Immature natural killer cell (primary cell): ENCODE measurements at places on chromosomes 12 and 14. TPM values are rescaled to one million over a fixed set of nuclear protein-coding genes. Genes with fewer than 3 reads are reported as not detected.
A peak's percentile ranks its signal among the peaks of the same experiment; 100 is the strongest.

KLHL33 gene
- not detected for polyA plus RNA-seq

KLRK1 gene
- polyA plus RNA-seq = 949 TPM

FZD10 gene
- not detected for polyA plus RNA-seq

JPH4 gene
- 0.10 TPM for polyA plus RNA-seq

KLC1 gene
- 38.3 TPM for polyA plus RNA-seq

GPATCH2L gene
- 15.7 TPM for polyA plus RNA-seq

RND1 gene
- not detected for polyA plus RNA-seq

POLE2 gene
- 6.4 TPM for polyA plus RNA-seq

KLRC4 gene
- 28.5 TPM for polyA plus RNA-seq

DNA sequence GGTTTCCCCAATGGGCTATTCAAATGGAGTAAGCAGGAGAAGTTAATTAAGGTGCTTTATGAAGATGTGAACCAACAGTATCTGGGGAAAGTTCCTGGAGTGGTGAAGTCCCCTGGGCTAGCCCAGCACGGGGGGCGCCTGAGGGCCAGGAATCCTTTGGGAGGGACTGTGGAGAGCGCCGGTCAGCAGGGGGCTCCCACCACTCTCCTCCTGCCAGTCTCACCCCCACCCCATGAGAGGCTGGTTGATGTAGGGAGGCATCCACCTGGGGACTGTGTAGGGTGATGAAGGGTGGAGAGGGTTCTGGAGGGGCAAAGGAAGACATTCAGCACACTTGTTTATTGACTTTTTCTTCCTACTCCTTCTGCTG lies 4.4 kb downstream of the CEBPE start:
- no peak overlapping the region for H3K27ac ChIP-seq
- no peaks in the 10 kb centered on the region for H3K4me1 ChIP-seq
- no peaks in the 10 kb centered on the region for H3K36me3 ChIP-seq
- H3K27me3 ChIP-seq = peaks cover 9% of the 10 kb centered on the region

- H3K4me1 ChIP-seq = peaks cover 24% of the 10 kb centered on the region
- H3K27ac ChIP-seq = no peak overlapping the region
- peaks cover 8% of the 10 kb centered on the region for H3K36me3 ChIP-seq
- peaks cover 32% of the 10 kb centered on the region for H3K27me3 ChIP-seq
Observed at GRCh38 chr12:124694250-124694649, 126.8 kb upstream of the NCOR2 start.

DNA sequence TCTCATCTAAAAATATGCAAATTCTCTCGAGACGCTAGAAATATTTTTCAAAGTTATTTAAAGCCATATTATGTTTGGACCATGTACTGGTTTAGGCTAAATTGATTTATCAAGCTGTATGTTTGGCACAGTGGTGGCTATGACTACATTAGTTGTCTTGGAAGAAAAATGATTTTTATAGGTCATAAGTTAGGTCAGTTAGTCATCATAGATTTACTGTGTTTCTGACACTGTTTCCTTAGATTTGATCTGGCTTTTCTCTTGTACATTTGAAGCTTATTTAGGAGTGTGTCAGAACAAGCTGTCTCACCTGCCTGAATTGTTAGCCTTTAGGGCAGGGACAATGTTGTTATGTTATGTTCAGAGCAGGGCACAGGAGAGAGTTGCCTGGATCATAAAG lies 161.1 kb upstream of the FBXO33 start:
- H3K4me1 ChIP-seq = no peaks in the 10 kb centered on the region
- H3K4me3 ChIP-seq = no peak overlapping the region
- H3K27ac ChIP-seq = no peak overlapping the region
- no peaks in the 10 kb centered on the region for H3K27me3 ChIP-seq

DNA sequence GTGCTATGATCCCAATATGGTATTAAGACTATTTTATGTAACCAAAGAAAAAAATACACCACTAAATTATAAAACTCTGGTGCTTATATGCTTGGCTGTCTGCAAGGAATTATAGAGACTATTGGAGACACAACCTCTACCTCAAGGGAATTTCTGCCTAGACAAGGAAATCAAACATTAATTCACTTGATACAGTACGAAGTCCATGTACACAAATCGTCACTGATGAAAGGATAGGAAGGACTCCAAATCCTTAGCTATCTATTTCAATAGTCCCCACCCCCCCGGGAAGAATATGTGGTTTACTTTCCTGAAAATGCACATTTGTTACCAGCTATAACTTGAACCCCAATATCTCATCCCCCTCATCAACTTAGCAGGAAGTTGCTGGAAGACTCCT lies 21.9 kb downstream of the RTN1 start:
- H3K27me3 ChIP-seq = peaks cover 5% of the 10 kb centered on the region
- no peak overlapping the region for H3K4me3 ChIP-seq
- no peak for DNase-seq
- H3K27ac ChIP-seq = no peak overlapping the region

DNA sequence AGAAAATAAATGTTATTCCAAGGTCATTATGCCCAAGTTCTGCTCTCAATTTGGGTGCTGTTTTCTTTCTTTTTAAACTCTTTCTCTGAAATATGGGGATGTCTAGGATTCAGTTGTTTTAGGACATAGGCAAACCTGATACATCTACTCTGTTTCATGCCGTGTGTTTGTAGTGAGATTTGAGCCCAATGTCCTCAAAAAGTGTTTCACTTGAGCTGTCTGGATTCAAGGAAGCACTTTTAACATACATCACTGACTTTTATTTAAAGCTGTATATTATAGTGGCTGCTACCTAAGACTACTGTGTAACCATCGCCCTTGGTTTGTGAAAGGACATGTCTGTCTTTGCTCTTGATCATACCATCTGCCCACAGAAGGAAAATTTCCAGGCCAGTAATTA lies 709.3 kb upstream of the STXBP6 start:
- no peak for DNase-seq
- H3K4me1 ChIP-seq = no peaks in the 10 kb centered on the region
- H3K27me3 ChIP-seq = peaks cover 2% of the 10 kb centered on the region
- H3K27ac ChIP-seq = no peak overlapping the region
- H3K4me3 ChIP-seq = no peak overlapping the region

- DNase-seq = no peak
- H3K27me3 ChIP-seq = peaks cover 9% of the 10 kb centered on the region
- H3K36me3 ChIP-seq = no peaks in the 10 kb centered on the region
- H3K4me3 ChIP-seq = peak overlapping the region; percentile 41
Observed at GRCh38 chr14:91108941-91109611, 4.8 kb upstream of the DGLUCY start.

DNA sequence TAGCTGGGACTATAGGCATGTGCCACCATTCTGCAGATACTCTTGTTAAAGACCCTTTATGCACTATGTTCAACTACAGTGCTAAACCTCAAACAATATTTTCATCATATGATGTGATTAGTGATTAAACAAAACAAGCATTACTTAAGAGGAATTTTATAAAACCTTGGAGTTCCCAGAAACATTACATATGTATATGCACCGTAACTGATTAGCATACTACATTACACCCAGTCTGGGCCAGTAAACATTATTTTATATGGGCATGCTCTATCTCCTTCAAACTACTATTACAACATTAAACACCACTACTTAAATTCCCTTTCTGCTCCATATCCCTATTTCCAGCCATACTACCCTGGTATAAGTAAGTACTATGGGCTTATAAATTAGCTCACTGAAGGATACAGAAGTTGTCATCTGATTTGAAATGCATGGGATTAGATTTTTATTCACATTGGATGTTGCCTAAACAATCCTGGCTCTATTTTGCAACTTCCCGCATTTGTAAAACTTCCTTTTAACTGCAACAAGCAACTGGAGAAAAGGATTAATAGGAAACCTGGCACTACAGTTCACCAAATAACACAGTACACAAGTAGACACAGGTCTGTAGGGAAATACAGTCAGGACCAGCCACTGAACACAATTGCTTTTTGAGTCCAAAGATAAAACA lies 205.8 kb downstream of the MED13L start:
- H3K27ac ChIP-seq = peak overlapping the region; percentile 55
- peaks cover 2% of the 10 kb centered on the region for H3K27me3 ChIP-seq
- peaks cover 68% of the 10 kb centered on the region for H3K4me1 ChIP-seq
- no peak for DNase-seq
- no peak overlapping the region for H3K4me3 ChIP-seq

GRCh38 chr12:29682088-29682487 lies 101.7 kb downstream of the TMTC1 start:
- H3K36me3 ChIP-seq = no peaks in the 10 kb centered on the region
- DNase-seq = no peak
- no peaks in the 10 kb centered on the region for H3K4me1 ChIP-seq

DNA sequence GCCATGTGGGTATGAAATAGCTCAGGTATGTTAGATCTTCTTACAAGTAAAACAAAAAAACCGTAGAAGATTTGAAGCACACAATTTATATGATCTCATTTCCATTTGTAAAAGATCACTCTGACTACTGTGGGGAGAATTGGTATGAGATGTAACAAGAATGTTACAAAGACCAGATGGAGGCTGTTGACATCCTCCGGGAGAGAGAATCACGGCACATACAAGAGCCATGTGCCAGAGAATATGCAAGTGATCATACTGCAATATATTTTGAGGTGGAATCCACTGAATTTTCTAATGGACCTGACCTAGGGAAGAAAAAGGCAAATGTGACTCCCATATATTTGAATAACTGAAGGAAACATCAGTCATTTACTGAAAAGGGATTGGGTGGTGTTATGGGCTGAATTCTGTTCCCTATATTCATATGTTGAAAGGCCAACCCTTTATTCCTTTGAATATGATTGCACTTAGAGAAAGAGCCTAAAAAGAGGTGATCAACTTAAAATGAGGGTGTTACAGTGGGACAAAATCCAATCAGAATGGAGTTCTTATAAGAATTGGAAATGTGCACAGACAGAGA lies 29.1 kb downstream of the PRB3 start:
- no peak overlapping the region for H3K27ac ChIP-seq
- H3K27me3 ChIP-seq = no peaks in the 10 kb centered on the region
- no peak for DNase-seq
- H3K4me3 ChIP-seq = no peak overlapping the region
- peaks cover 4% of the 10 kb centered on the region for H3K36me3 ChIP-seq

GRCh38 chr14:33675415-33676130 lies 275.3 kb downstream of the EGLN3 start:
- H3K27me3 ChIP-seq = peaks cover 2% of the 10 kb centered on the region
- DNase-seq = no peak
- no peak overlapping the region for H3K4me3 ChIP-seq
- no peaks in the 10 kb centered on the region for H3K4me1 ChIP-seq

GRCh38 chr12:24510581-24511125 lies 438.2 kb downstream of the BCAT1 start:
- no peak overlapping the region for H3K4me3 ChIP-seq
- no peak overlapping the region for H3K27ac ChIP-seq
- H3K27me3 ChIP-seq = peaks cover 2% of the 10 kb centered on the region
- H3K4me1 ChIP-seq = no peaks in the 10 kb centered on the region

DNA sequence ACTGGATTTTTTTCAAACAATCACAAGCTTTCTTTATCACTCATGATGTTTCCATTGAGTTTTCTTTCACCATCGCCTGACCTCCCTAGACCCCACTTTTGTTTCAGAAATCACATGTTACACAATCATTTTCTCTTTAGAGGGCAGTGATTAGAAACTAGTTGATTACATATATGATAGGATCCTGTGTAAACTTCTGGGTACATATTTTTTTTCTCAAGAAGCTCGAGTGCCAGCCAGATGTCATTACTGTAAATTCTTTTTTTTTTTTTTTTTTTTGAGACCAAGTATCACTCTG lies 62.4 kb upstream of the PSMA6 start:
- peak overlapping the region; percentile 28 for H3K27ac ChIP-seq
- H3K36me3 ChIP-seq = no peaks in the 10 kb centered on the region
- no peaks in the 10 kb centered on the region for H3K27me3 ChIP-seq
- peaks cover 34% of the 10 kb centered on the region for H3K4me1 ChIP-seq
- no peak for DNase-seq
- H3K4me3 ChIP-seq = no peak overlapping the region

DNA sequence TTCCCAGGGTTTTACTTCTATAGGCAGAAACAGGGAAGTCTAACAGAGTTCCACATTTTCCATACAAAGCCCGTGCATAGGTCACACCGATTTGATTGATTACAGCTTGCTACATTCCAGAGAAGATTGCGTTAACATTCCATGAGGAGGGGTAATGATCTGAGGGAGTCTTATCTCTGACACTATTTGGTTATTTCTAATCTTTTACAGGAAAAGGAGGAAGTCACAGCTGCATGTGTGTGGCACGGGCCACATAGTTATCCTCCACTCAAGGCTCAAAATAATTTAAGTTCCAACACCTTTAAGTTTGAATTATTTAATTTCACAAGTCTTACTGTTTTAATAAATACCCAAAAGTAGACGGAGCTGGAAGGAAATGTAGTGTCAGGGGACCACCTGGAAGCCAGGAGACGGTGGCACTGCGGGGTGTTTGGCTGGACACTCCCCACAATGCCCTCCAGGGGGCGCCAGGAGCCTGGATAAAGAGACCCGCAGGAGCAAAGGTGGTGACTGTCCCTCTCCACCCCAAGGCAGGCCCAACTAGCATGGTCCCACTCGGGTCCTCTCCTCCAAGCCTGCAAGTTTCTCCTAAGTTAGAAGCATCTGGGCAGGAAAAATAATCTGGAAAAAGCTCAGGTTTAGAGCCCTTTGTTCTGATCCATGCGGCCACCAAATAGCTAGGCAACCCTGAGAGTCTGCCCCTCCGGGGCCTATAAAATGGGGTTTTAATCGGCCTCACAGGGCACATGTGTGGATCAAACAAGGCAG lies 20.2 kb downstream of the KRT8 start:
- H3K27me3 ChIP-seq = peaks cover 17% of the 10 kb centered on the region
- H3K27ac ChIP-seq = no peak overlapping the region
- no peak overlapping the region for H3K4me3 ChIP-seq
- DNase-seq = peak; percentile 58
- H3K36me3 ChIP-seq = no peaks in the 10 kb centered on the region

DNA sequence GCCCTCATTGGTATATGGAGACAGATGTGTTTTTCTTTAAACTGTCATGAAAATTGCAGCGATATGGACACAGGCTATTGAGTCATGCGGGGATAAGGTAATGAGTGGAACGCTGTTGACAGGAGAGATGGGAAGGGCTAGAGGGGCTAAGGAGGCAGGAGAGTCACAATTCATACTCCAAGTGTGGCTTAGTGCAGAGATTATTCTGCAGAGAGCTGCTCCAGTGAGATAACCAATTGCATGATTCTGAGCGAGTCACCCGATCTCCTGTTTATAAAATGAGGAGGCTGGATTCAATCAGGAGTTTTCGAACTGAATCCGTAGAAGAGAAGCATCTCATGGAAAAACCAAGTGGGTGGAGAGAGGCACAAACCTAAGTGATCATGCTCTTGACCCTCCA lies 106.4 kb upstream of the PLEKHG7 start:
- peaks cover 11% of the 10 kb centered on the region for H3K27me3 ChIP-seq
- DNase-seq = no peak
- no peak overlapping the region for H3K4me3 ChIP-seq
- peaks cover 41% of the 10 kb centered on the region for H3K4me1 ChIP-seq
- peak overlapping the region; percentile 100 for H3K27ac ChIP-seq
- peaks cover 20% of the 10 kb centered on the region for H3K36me3 ChIP-seq

DNA sequence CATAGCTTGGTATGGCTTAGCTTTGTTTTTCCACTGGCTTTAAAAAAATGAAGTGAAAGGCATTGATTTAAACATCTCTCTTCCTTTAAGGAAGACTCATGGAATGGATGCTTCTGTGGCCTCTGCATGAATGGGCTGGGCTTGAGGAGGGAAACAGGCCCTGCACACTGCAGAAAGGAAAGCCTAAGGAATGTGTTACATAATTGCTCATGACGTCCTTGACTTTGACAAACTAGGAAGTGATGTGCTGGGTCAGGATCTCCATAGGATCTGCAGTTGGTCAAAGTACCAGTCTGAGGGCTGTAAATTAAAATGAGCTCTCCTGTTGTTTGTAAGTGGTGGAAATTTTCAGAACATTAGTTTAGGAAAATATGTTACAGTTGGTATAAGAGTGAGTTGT lies 12.7 kb downstream of the SAMD4A start:
- no peak for DNase-seq
- no peaks in the 10 kb centered on the region for H3K36me3 ChIP-seq
- no peak overlapping the region for H3K4me3 ChIP-seq
- peaks cover 6% of the 10 kb centered on the region for H3K27me3 ChIP-seq
- H3K4me1 ChIP-seq = no peaks in the 10 kb centered on the region
